ENCODE measurements at places on chromosomes 11 and 22.
A peak's percentile ranks its signal among the peaks of the same experiment; 100 is the strongest.

GRCh38 chr11:112024178-112024772, 933 bp upstream of the DLAT start:
- peak; percentile 37 for DNase-seq

DNA sequence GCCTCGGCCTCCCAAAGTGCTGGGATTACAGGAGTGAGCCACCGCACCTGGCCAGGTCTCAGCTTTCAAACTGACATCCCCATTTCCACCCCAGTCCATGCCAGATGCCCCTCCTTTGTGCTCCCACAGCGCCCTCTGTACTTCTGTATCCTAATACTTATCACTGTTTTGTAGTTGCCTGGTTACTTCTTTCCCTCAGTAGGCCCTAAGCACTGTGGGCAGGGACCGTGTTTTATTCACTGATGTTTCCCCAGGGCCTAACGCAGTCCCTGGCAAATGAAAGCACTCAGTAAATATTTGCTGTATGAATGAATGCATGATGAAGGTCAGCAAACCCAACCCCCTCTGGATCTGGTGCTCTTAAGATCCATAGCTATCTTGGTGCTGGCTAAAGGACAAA, 2.2 kb upstream of the TRIM3 start:
- DNase-seq = no peak

- no peak for DNase-seq
Observed at GRCh38 chr11:118699506-118700220, 20.2 kb upstream of the TREH start.

DNA sequence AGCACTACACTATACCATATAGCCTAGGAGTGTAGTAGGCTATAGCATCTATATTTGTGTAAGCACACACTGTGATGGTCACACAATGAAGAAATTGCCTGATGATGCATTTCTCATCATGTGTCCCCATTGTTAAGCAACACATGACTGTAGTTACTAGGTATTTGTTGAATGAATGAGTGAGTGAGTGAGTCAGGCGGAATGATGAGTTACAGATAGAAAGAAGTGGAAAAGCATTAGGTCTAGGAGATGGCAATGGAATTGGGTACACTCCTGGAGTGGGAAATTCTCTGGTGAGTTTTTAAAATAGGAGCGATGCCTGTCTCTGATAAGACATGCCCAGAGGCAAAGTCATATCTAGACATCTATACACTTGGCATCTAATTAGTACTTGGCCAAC, 160.5 kb upstream of the TBCEL start:
- no peak for DNase-seq

- DNase-seq = no peak
Observed at GRCh38 chr11:106553304-106553703, 465.0 kb downstream of the GUCY1A2 start.

- DNase-seq = no peak
Observed at GRCh38 chr22:20867179-20868024, 8.6 kb downstream of the SNAP29 start.
